ENCODE measurements at places on chromosomes 6 and 20.

- no peak for DNase-seq
Observed at GRCh38 chr6:143498428-143498827, 13.1 kb downstream of the FUCA2 start.

DNA sequence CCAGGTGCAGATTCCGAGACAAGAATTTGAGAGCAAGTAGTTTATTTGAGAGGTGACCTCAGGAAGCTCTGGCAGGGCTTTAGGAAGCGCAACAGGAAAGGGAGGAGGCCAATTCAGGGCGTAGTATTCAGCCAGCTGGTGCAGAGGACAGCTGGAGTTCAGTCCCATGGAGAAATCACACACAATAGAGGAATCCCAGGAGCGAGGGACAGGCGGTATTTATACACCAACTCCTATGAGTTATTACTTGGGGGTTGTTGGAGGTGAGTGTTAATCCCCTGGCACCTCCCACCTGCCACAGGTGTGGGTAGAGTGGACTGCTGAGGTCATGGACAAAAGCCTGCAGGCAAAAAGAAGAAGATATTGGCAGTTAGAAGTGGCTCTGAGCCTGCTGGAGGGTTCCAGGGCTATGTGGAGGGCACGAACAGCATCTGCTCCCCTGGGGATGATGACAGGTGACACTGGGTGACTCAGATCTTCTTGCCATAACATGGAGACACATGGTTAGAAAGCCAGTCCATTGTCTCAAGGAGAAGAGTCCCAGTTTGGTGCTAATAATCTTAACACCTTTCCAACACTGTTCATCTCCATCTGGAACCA, 13.9 kb upstream of the SULF2 start:
- DNase-seq, result no peak

- no peak for DNase-seq
Observed at GRCh38 chr6:15515660-15516375, 147.0 kb downstream of the DTNBP1 start.

- no peak for DNase-seq
Observed at GRCh38 chr6:129923530-129924250, 62.6 kb upstream of the TMEM244 start.

GRCh38 chr6:11207199-11207968, 25.1 kb downstream of the NEDD9 start:
- no peak for DNase-seq

- no peak for DNase-seq
Observed at GRCh38 chr6:2407525-2407924, 162.1 kb upstream of the GMDS start.

DNA sequence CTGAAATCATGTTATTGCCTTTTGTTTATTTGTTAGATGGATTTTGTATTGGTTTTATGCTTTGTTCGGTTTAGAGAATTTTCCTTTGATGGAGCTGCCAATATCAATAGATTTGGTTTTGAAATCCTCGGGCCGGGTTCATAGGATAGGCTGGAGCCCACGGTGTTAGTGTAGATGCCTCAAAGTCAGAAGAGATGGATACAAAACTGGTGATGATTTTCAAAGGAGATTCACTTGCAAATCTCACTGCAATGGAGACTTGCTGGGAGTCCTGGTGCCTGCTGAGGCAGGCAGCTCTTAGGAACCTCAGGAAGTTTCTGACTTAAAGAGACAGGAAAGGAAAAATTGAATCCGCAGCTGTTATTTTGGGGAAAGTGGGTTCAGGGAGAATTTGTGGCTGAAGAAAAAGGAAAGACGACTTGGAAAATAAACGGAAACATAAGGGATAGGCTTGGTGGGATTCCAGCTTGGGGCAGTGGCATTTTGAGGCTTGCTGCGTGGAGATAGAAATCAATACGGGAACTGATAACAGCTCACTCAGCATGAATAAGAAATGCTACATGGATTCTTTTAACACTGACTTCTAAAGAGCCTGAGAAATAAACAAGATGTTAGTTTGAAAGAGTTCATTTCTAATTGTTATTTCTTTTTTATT, 241.6 kb downstream of the PHACTR1 start:
- no peak for DNase-seq

All from sciatic nerve (tissue), 2 donors.